ENCODE measurements at places on chromosomes 13 and 19.

GRCh38 chr19:18879579-18880373, 16.2 kb downstream of the CERS1 start:
- DNase-seq: no peak

- DNase-seq: no peak
These were observed 97.1 kb downstream of the SIPA1L3 start for GRCh38 chr19:38004186-38004520.

GRCh38 chr13:88014527-88014926, 343.4 kb downstream of the SLITRK5 start:
- no peak for DNase-seq

DNA sequence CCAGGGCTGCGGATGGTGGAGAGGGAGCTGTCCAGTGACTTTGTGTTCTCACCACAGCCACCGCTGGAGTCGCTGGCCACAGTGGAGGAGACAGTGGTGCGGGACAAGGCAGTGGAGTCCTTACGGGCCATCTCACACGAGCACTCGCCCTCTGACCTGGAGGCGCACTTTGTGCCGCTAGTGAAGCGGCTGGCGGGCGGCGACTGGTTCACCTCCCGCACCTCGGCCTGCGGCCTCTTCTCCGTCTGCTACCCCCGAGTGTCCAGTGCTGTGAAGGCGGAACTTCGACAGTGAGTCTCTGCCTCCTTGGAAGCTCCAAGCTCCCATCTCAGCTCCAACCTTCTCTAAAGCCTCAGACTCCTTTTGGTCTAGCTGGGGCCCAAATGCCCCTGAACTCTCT, 21.4 kb downstream of the PPP2R1A start:
- no peak for DNase-seq

DNA sequence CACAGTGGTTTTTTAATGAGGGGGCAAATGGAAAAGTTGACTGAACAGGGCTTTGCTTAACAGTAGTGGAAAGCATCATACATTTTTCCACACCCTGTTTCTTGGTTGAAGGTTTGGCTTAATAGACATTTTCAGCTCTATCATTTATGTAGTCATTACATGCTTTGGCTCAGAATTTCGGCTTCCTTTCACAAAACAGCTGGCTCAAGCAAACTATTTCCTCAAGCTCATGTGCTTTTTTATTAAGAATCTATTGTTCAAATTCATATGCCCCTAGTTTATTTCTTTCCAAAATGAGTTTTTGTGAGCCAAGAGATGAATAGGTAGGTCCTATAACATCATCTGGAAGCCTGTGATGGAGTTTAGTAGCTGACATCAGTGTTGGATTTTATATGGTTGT, 113.8 kb downstream of the SLITRK6 start:
- DNase-seq: no peak

- DNase-seq: no peak
These were observed 2.6 kb downstream of the TUBA3C start for GRCh38 chr13:19178901-19179593.

- DNase-seq: no peak
These were observed 12.9 kb downstream of the CEBPG start for GRCh38 chr19:33386361-33386858.

DNA sequence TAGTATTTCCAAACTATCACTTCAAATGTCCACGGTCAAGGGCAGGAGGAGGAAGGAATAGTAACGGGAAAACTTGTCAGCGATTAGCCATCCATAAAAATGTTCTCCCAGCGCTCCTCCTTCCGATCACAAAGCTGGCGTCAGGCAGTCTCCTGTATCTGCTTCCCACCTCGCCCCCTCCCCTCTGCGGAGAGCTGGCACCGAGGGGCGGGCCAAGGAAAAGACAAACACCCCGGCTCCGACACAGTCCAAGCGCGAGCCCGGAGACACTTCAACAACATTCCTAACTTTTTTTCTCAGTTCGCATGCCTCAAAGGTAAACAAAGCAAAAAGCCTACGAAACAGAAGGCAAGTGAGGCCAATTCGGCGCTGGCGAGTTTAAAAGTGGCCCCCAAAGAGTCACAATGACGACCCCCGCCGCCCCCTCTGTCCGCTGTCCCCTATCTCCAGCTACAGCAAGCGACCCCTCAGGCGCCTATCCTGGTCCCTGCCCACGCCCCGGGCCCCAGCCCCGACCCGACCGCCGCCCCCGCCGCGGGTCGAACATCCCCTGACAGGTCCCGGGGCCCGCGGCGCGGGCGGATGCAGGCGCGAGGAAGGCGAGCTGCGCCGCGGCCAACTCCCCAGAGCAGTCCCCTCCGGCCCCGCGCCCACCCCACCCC, 736 bp downstream of the SMAD9 start:
- DNase-seq: no peak

DNA sequence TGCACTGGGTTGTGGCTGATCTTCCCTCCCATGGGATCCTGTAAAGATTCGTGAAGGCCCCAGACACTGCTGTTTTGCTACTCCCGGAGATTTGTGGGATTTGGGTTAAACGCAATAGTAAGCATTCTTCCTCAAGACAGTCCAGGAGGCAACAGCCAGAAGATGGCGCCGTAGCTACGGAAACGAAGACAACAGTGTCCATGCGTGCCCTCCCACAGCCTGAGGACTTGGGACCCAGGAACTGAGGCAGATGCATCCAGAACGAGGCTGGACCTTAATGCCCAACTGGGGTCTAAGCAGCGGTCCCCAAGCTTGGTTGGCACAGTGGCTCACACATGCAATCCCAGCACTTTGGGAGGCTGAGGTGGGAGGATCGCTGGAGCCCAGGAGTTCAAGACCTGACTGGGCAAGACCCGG, 57.6 kb upstream of the ZNF507 start:
- no peak for DNase-seq

DNA sequence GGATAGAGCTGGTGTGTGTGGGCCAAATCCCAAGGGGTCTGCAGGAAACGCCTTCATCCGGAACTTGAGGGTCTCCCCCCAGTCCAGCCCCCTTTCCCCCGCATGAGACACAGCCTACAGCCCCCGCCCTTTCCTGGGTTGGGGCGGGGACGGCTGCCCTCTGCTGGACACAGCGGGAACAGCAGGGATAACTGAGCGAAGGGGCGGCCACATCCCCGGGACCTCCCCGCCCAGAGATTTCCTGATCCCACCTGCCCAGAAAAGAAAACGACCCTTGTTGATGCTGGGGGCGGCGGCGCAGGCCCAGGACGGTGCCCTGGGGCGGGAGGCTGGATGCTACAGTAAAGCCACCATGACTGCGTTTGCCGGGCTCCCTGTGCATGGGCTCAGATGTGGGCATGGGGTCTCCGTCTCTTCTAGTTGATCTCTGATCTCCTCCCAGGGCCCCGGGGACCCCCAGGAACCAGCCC, 14.2 kb downstream of the ONECUT3 start:
- peak; percentile 40 for DNase-seq

DNA sequence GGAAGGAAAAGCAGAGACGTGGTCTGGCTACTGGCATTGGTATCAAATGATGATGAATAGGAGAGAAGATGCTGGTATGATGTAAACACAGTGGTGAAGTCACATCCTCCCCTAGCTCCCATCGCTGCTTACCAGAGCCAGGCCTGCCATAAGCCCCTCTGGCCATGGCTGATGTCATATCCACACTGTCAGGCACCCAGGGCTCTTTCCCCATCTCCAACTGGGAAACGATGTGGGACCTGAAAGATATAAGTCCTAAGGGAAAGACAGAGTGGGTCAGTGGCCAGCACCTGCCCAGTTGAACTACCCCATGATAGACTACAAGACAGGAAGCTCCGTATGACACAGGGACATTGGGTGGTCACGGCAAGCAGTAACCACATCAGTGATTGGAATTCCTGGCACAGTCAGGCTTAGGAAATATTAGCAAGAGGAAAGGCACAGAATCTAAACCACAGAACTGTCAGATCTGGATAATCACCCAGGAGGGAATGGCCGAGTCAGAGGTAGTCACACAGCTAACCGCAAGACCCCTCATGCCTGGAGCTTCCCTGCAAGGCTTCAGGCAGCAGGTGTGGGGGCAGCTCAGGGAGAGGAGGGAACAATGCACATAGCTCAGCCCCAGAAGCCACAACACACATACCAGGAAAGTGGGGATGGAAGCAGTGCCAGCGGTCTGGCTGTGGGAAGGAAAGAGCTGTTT, 3.8 kb downstream of the ZNF792 start:
- DNase-seq: no peak

GRCh38 chr13:93562676-93563075, 336.1 kb downstream of the GPC6 start:
- no peak for DNase-seq

- no peak for DNase-seq
These were observed 5.5 kb downstream of the C3 start for GRCh38 chr19:6714749-6715555.

- no peak for DNase-seq
These were observed 391 bp downstream of the KLF1 start for GRCh38 chr19:12886651-12886968.

- no peak for DNase-seq
These were observed 4.7 kb downstream of the NCLN start for GRCh38 chr19:3190470-3190770.

DNA sequence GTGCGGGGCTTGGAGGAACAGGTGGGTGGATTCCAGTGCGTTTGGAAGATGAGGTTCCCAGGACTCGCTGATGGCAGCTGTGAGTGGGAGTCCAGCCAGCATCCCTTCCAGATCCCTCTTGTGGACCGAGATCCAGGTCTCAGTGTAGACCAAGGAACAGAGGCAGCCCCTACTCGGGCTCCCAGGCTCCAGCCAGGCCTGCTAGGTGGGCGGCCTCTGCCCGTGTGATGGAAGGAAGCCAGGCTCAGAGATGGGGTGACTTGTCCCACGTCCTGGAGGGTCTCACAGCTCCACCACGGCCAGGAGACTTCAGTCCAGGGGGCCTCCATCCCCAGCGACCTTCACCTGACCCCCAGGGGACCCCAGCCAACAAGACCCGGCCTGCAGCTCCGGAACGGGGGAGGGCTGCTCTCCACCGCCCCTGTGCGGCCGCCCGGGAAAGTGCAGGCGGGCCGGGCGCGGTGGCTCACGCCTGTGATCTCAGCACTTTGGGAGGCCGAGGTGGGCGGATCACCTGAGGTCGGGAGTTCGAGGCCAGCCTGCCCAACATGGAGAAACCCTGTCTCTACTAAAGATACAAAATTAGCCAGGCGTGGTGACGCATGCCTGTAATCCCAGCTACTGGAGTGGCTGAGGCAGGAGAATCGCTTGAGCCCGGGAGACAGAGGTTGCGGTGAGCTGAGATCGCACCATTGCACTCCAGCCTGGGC, 729 bp upstream of the MADCAM1 start:
- no peak for DNase-seq

DNA sequence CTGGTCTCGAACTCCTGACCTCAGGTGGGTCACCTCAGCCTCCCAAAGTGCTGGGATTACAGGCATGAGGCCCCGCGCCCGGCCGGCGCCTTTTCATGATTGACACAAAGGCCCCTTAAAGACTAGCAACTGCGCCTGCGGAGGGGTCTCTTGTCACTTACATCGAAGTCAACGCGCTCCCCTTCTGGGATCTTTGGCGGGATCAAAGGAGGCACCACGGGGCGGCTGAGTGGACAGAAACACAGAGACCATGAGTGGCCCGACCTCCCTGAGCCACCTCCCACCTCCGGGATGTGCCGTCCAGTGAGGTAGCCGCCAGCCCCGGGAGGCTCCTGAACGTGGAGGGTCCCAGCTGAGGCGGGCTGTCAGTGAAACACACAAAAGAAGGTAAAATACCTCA, 7.3 kb downstream of the TNNT1 start:
- no peak for DNase-seq

DNA sequence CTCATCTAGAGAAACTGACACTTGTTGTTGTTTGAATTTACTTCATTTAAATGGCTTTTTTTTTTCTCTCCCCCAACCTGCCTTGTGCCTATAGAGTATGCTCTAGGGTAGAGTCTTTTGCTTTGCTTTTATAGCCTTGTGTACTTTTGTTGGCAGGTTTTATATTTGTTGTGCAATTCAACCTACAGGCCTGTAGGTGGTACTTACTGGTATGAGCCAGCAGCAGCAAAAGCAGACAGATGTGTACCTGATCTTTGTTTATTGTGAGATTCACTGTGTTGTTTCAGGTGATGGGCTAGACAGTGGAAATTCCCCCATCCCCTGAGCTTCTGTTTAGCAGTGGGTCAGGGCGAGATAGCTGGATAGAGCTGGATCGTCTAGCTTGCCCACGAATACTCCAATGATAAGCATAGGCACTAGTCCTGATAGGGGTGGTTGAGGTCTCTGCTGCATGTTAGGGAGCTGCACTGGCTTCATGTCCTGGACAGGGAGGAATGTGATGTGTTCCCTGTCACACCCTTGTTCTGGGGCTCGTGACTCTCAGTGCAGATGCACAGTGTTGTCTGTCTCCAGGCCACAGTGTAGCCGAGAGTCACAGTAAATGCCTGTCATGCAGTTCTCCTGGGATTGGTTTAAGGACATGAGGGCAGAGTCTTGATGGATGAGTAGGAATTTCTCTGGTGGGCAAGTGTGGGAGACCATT, 21.3 kb downstream of the DNAJC3 start:
- DNase-seq: no peak

- DNase-seq: no peak
These were observed 699 bp downstream of the RCBTB2 start for GRCh38 chr13:48532256-48532505.

- no peak for DNase-seq
These were observed 22.0 kb upstream of the CD177 start for GRCh38 chr19:43331435-43332010.

GRCh38 chr13:27406178-27406939, 18.1 kb upstream of the GTF3A start:
- peak; percentile 18 for DNase-seq

GRCh38 chr13:45410001-45410400, 8.2 kb downstream of the SLC25A30 start:
- DNase-seq: no peak

DNA sequence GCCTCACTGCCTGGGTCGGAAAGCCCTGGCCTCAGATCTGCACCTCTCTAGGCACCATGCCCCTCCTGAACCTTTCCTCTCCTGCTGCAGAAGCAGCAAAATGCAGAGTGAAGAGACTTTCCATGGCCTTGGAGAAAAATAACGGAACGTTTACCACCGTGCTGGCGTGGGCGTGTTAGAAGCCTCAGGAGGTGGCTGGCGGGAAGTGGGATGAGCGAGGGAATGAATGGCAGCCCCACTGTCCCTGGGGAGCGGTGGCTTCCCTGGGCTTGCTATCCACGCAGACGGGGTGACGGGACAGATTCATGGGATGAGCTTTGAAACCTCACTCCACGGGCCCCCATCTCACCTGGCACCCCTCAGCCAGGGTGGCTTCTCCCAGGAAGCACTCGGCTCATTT, 4.3 kb downstream of the TEX29 start:
- DNase-seq: no peak

GRCh38 chr19:42394751-42395150, 4.7 kb upstream of the CNFN start:
- no peak for DNase-seq
